Muscle of arm (tissue), 14 donors: ENCODE measurements at places on chromosomes 16 and 17. TPM values are rescaled to one million over a fixed set of nuclear protein-coding genes. Genes with fewer than 3 reads are reported as not detected.

GRCh38 chr16:72989579-72990551, 58.1 kb downstream of the ZFHX3 start:
- DNase-seq, result peak; percentile 77

DNA sequence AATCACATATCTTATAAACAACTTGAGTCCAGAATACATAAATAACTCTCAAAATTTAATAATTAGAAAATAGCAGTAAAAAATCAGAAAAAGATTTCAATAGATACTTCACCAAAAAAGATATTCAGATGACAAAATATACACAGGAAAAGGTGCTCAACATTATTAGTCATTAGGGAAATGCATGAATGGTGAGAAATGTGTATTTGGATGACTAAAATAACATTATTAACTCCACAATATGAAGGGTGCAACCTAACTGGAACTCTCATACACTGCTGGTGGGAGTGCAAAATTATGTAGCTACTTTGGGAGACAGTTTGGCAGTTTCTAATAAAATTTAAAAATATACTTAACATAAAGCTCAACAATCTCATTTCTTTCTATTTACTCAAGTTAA, 262.3 kb upstream of the AXIN2 start:
- no peak for DNase-seq

DNA sequence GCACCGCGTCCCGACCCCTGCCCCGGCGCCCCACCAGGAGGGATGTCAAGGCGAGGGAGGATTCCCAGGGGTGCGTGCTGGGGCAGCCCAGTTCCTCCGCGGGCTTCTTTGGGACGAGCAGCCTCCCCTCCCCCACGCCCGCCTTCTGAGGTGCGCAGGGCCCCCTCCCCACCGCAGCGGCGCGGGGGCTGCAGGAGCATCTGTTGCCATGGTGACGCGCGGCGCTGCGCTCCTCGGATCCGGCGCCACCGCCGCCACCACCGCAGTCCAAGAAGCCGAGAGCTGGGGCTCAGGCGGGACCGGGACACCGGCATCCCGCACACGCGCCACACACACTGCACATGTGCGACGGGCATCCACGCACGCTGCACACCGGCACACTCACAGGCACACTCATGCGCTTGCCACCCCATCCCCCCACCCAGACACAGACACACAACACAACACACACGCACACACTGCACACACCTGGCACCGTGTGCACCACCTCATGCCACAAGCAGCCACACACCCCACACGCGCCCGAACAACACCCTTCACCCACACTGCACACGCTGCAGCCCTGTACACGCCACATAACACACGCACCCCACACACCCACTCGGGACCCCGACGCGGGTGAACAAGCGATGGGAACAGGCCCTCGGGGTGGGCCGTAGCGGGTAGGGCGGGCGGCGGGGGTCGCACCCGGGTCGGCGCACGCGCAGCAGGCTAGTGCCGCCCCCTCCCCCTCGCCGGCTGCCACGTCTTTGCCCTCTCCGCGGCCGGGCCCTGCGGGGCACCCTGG, 17.0 kb downstream of the ENPP7 start:
- DNase-seq, result no peak

RAPGEFL1 gene
- 5.9 TPM for polyA plus RNA-seq

DNA sequence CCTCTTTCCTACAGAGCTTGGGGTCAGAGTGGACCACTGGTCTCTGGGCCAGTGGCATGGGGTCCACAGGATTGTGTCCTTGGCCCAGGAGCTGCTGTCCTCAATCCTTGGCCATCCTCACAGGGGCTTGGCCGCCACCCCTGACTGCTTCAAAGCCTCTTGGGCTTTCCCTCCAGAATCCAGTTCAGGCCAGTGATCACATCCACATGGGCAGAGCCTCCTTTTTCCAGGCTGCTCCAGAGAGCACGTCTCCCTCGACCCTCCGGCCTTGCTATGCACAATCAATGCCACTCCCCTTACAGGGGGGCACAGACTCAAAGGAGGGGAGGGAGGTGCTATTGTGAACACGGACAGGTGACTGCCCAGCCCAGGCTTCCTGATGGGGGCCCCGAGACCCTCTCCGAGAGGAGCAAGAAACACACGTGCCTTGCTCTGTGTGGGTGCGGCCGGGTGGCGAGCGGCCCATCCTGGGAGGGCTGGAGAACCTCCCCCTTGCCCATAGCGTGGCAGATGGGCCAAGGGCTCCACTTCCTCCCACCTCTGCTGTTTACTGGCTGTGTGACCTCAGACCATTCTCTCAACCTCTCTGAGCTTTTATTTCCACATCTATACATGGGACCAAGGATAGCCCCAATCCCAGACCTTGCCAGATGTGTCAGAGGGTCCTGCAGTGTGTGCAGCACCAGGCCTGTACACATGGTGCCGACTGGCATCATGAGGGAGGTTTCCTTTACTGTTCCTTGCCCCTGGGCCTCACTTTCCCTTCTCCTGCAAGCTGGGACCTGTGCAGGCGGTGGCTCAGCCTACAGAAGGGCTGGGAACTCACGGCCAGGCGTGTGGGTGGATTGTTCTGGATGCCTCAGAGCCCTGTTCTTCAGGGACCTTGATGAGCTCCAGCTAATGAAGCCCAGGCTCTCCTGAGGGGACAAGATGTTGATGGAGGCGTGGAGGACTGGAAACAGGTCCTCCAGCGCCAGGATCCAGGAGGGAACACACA, 229.0 kb upstream of the GSE1 start:
- no peak for DNase-seq

DNA sequence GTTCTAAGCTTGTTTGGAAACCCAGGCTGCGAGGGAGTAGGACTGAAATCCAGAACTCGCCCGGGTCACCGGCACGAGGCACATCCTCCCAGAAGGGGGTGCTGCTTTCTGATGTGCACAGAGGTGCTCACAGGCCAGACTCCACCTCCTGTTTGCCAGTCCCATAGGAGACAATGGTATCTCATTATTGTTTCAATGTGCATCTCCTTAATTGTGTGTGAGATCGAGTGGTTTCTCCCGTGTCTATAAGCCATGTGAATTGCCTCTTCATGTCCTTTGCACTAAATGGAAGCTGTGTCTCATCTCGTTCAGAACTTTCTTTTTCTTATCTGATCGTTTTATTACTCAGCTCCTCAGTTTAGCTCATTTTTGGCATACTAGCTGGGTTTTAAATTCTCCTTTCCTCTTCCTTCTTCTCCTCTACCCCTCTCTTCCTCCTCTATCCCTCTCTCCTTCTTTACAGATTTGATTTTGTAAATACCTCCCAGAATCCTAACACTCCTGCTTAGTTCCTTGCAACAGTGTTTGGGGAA, 32.1 kb upstream of the PRKCB start:
- no peak for DNase-seq

TMEM231 gene
- polyA plus RNA-seq, result 7.7 TPM

CCL4 gene
- 3.6 TPM for polyA plus RNA-seq

- DNase-seq, result no peak
These were observed 79.6 kb downstream of the FOXL1 start for GRCh38 chr16:86657972-86658371.

MMP15 gene
- polyA plus RNA-seq, result not detected

- peak; percentile 61 for DNase-seq
These were observed 36.1 kb upstream of the ZC3H18 start for GRCh38 chr16:88533932-88534637.

DNA sequence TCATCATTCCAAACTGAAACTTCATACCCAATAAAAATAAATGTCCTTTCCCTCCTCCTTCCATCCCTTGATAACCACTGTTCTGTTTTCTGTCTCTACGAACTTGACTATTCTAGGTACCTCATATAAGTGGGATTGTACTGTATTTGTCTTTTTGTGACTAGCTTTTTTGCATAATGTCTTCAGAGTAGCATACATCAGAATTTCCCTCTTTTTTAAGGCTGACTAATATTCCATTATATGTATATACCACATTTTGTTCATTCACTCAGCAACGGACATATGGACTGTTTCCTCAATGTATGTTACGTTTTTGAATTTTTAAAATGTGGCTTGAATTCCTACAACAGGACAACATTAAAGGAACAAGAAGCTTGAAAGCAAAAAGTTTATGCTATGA, 1.5 kb upstream of the NUFIP2 start:
- no peak for DNase-seq

GRCh38 chr17:50283246-50283645, 9.0 kb downstream of the TMEM92 start:
- no peak for DNase-seq

SMIM5 gene
- polyA plus RNA-seq, result not detected

DNA sequence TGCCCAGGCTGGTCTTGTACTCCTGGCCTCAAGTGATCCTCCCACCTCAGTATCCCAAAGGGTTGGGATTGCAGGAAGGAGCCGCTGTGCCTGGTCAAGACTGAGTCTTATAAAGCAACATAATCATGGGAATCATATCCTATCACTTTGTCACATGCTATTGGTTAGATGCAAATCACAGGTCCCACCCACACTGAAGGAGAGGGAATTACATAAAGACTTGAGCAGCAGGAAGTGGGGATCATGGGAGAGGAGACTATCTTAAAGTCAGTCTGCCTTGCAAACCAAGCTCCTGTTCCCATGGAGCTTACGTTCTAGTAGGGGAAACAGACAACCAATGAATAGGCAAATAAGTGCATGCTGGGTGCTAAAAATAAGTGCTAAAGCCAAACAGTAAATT, 28.3 kb upstream of the TENT4B start:
- DNase-seq, result no peak

GRCh38 chr16:81831722-81832126, 52.6 kb downstream of the PLCG2 start:
- DNase-seq, result no peak

- no peak for DNase-seq
These were observed 16.8 kb downstream of the VASN start for GRCh38 chr16:4388271-4389021.

GRCh38 chr16:87874639-87875427, 5.5 kb upstream of the SLC7A5 start:
- no peak for DNase-seq
